ENCODE measurements at places on chromosomes 3 and 15. TPM values are rescaled to one million over a fixed set of nuclear protein-coding genes. Genes with fewer than 3 reads are reported as not detected.

The KNG1 gene
- 0.52 TPM for polyA plus RNA-seq

The TTC14 gene
- 31.1 TPM for polyA plus RNA-seq

The GXYLT2 gene
- 31.4 TPM for polyA plus RNA-seq

The GOLGA8T gene
- polyA plus RNA-seq: not detected

The RTP3 gene
- not detected for polyA plus RNA-seq

The C3orf20 gene
- 0.05 TPM for polyA plus RNA-seq

The GPR149 gene
- polyA plus RNA-seq: 0.24 TPM

The RBP2 gene
- not detected for polyA plus RNA-seq

The DLEC1 gene
- 0.87 TPM for polyA plus RNA-seq

The GOLGA8H gene
- 0.13 TPM for polyA plus RNA-seq

The ATP13A5 gene
- polyA plus RNA-seq: 1.3 TPM

The CD276 gene
- 127 TPM for polyA plus RNA-seq

The GPR62 gene
- 0.50 TPM for polyA plus RNA-seq

The RLBP1 gene
- 0.45 TPM for polyA plus RNA-seq

The ZBBX gene
- not detected for polyA plus RNA-seq

The CCR5 gene
- polyA plus RNA-seq: 0.52 TPM

The QTRT2 gene
- polyA plus RNA-seq: 11.2 TPM

The ZCWPW2 gene
- 1.5 TPM for polyA plus RNA-seq

The TICRR gene
- polyA plus RNA-seq: 5.0 TPM

The CX3CR1 gene
- 4.1 TPM for polyA plus RNA-seq

The CPLX3 gene
- polyA plus RNA-seq: not detected

The PLAAT1 gene
- polyA plus RNA-seq: 21.2 TPM

The HTR3E gene
- polyA plus RNA-seq: not detected

The A4GNT gene
- polyA plus RNA-seq: 0.09 TPM

The EPB42 gene
- 6.1 TPM for polyA plus RNA-seq

The SYNPR gene
- polyA plus RNA-seq: not detected

The FBXL22 gene
- polyA plus RNA-seq: 29.0 TPM

The DUOX2 gene
- not detected for polyA plus RNA-seq

The TTC23 gene
- 20.2 TPM for polyA plus RNA-seq

The CEMIP gene
- polyA plus RNA-seq: 2.3 TPM

The LRRK1 gene
- 4.3 TPM for polyA plus RNA-seq

The RFT1 gene
- 11.6 TPM for polyA plus RNA-seq
